ENCODE measurements at places on chromosomes 2 and 18.
A peak's percentile ranks its signal among the peaks of the same experiment; 100 is the strongest.

GRCh38 chr2:102601730-102602129 is 17.6 kb upstream of the SLC9A2 start:
- no peak for DNase-seq

DNA sequence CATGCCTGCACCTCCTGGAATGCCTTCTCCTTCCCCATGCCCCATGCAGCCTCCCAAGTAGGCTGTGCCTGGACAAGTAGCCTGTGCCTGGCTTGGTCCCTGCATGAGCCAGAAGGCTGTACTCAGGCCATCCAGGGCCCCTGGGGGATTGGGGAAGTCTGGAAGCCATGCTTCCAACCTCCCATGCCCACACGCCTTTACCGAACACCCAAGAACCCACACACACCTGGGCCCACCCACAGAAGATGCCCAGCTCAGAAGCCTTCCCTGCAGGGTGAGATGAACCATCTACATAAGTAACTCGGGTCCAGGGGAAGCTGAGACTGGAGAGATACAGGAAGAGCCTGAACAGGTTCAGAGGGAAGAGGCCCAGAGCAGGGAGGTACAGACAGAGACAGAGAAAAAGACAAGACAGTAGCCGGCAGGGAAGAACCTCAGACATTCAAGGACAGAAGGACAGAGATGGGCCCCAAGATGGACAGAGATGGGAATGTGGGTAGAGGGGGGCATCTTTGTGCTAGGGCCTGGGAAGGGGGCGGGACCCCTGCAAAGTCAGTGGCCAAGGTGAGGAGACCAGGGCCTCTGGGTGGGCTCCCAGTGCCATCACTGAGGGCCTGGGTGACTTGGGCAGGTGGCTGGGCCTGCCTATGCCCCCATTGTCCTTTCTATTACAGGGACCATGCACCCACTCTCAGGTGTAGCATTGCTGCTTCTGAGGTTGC is 4.3 kb downstream of the BIN1 start:
- no peak for DNase-seq

DNA sequence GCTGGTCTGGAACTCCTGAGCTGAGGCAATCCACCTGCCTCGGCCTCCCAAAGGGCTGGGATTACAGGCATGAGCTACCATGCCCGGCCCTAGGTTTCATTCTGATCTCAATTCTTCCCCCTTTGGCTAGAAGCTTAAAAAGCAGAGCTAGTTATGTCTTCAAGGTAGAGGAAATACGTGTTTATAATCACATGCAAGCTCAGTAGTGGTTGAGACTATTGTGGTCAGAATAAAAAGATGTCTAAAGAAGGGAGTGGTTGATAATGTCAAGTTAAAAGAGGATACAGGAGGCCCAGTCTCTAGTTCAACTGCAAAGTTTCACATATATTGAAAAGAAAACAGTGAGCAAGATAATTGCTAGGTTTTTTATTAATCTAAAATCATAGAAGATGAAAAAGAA is 807.8 kb upstream of the ACVR2A start:
- DNase-seq = no peak

DNA sequence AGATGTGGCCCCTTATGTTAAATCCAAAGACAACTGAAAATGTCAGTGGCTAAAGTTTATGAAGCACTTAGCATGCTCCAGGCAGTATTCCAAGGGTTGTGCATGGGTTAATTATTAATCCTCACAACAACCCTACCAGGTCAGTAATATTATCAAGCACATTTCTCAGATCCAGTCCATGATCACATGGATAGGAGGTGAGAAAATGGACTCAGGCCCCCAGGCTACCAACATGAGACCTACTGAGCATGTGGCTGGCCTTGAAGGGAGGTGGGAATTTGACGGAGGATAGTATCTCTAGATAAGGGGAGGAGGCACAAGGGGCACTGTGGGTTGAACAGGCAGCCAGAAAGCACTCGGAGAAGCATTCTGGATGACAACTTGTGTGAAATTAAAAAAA is 412.0 kb downstream of the MEIS1 start:
- no peak for DNase-seq

DNA sequence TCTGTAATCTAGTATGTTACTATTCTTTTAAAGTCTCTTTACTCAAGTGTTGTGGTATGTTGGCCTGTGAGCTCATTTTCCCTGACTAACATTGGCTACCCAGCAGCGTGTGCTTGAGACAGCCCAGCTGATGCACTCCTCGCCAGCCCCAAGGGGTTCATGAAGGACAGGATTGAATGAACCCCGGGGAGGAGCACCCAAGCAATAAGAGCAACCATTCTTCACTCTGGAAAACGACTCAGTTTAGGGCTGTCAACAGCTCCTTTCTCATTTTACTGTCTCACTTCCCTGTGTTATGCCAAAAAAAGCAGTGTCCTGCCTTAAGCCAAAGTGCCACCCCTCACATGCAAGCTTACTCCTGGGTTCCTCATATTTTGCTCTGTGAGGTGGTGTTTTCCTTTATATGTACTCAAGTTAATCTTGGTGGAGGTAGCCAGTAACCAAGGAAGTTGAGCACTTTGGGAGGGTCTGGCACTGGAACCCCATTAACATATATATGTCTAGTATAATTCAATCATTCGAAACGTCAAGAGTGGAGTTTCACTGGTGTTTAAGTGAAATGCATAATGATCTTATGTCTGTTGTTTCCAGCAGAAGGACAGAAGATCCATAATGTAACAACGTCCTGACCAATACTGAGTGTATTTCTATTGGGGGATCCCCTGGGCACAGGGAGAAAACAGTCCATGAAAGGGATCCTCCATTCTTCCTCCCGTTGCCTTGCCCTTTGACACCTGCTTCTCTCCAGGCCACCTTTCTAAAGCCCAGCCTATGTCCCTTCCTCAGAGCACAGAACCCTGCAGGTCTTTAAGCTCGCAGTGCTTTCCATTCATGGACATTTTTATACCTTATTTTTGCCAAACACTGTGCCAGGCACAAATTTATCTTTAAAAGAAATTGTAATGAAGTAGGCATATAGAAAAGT is 43.2 kb downstream of the ATIC start:
- DNase-seq = no peak

GRCh38 chr2:241743620-241744019 is 9.2 kb downstream of the D2HGDH start:
- DNase-seq = no peak

GRCh38 chr2:22520369-22521288 is 864.4 kb upstream of the KLHL29 start:
- DNase-seq = no peak

DNA sequence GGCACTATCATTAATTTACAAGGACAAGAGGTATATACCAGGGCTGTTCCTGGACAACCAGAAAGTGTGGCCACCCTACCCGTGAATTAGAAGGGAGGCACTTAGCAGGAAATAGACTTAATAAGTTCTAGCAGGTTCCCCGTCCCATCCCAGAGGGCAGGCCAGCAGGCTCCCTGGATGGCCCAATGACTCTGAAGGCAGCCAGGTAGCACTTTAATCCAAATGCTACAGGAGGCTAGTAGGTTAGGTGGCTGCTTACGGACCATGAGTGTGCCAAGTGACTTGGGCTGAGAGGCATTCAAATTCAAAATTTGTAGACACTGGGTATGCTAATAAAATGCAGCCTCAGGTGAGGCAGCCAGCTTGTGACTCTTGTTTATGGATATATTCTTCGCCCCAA is 123.9 kb downstream of the UXS1 start:
- no peak for DNase-seq

DNA sequence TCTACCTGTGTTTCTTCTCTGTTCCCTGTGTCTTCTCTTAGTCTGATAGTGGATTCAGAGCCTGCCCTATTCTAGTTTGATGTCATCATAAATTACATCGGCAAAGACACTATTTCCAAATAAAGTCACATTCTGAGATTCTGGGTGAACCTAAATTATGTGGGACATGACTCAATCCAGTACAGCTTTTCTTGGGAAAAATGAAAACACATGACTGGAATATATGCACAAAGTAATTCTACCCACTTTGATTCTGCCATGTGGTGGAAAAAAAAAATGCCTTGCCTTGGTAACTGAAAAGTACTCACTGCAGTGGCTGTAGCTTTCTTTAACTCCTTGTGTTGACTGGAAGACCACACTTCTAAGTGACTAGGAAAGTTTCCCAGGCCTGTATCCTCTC is 73.7 kb downstream of the LRATD1 start:
- DNase-seq = no peak

DNA sequence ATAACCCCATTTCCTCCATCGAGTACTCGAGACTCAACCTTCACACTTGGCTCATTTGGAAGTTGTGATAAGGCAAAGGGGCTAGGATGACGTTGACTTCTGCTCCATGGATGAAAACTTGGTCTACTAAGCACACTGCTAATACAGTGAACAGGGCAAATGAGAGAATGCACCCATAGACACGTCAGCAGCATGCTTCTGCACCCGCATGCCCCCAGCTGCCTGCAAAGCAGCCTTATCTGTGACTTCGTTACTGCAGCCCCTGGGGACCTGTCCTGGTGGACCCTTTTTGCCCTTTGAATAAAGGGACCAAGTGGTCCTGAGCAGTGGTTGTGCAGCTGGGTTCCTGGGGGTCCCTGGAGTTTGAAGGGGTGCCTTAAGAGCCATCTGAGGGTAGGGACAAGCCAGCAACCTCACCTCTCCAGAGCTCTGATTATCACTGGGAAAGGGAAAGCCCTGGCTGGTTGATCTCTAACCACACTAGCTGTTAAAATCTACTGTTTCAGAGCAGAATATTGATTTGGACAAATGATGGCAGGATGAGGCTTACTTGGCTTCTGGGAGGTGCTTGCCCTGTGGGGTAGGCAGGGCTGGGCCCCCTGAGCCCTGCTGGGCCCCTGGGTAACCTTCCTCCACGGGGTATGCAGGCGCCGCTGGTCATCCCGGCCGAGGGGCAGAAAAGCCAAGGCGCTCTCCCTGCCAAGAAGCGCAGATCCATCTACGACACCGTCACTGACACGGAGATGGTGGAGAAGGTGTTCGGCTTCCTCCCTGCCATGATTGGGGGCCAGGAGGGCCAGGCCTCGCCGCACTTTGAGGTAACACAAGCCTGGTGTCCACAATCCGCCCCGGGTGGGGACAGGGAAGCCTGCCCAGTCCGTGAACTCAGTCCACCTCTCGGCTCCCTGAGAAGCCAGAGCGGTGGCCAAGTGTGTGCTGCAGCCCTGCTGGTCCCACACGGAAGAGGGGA is 37.6 kb upstream of the GPR17 start:
- DNase-seq = no peak

DNA sequence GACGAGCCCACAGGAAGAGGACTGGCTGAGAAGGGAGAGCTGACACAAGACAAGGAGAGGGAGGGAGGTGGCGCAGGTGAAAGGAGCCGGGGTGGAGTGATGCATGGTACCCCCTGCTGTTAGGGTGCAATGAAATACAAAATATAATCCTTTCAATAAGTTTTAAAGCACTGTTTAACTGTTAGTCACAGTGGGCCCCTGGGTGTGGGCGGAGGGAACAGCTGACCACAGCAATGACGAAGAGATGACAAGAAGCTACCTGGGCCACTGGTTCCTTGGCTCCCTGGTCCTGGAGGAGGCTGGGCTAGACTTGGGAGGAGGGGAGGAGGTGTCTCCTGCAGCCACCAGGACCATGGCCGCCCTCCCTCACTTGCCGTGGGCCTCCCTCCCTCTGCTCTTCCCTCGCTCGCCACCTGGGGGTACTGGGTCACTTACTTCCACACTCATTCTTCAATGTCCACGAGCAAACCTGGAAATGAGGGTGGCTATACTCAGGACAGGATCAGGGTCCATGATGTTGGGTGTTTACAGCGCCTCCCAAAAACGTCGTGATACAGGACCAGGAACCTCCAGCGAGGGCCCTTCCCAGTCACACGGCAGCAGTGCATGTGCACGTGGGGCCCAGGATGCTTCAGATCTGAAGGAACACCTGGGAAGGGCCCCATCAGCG is 196.1 kb downstream of the ANKRD30B start:
- DNase-seq = no peak

- no peak for DNase-seq
Measured at GRCh38 chr18:22185273-22185672, 15.9 kb downstream of the GATA6 start.

- DNase-seq = peak; percentile 73
Measured at GRCh38 chr2:100291152-100291970, 30.9 kb downstream of the LONRF2 start.

GRCh38 chr2:224948859-224949258 is 93.4 kb downstream of the DOCK10 start:
- DNase-seq = no peak

DNA sequence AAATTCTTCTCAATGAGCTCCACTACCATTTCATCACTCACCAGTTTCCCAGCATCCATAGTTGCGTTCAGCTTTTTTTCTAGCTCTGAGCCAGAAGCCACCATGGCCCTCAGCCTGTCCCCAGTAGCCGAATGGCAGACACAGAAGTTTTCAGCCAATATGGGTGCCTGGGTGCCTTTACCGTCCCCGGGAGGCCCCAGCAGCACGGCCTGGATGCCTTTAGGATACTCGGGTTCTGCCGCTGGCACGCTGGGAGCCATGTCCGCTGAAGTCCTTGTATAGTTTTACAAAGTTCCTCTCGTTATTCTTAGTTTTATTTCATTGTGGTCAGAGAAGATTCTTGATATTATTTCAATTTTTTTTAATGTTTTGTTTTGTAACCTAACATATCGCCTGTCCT is 187.2 kb downstream of the MEMO1 start:
- DNase-seq = no peak

- no peak for DNase-seq
Measured at GRCh38 chr18:79597176-79597830, 82.3 kb upstream of the CTDP1 start.

GRCh38 chr2:101549371-101549770 is 74.5 kb upstream of the RFX8 start:
- no peak for DNase-seq

GRCh38 chr2:165682546-165682945 is 111.5 kb downstream of the GALNT3 start:
- DNase-seq = no peak
